Prostate gland (tissue), 2 donors: ENCODE measurements at places on chromosomes 4 and X. TPM values are rescaled to one million over a fixed set of nuclear protein-coding genes. Genes with fewer than 3 reads are reported as not detected.
A peak's percentile ranks its signal among the peaks of the same experiment; 100 is the strongest.

Gene IL13RA1
- 24.7 TPM for total RNA-seq

Gene GPR173
- 3.6 TPM for total RNA-seq

Gene SPATA4
- total RNA-seq, result 10.2 TPM

Gene RPA4
- 1.8 TPM for total RNA-seq

Gene BRS3
- 0.23 TPM for total RNA-seq

Gene FAM9B
- total RNA-seq, result 1.4 TPM

Gene MAGEA11
- not detected for total RNA-seq

Gene MTNR1A
- not detected for total RNA-seq

Gene PIR
- total RNA-seq, result 8.9 TPM

Gene FAM241A
- 3.7 TPM for total RNA-seq

Gene EMD
- total RNA-seq, result 61.4 TPM

Gene AFM
- not detected for total RNA-seq

GRCh38 chr4:124179506-124180186 lies 532.9 kb downstream of the ANKRD50 start:
- no peaks in the 10 kb centered on the region for H3K36me3 ChIP-seq
- no peaks in the 10 kb centered on the region for H3K4me1 ChIP-seq
- peak; percentile 40 for DNase-seq
- H3K27me3 ChIP-seq, result no peaks in the 10 kb centered on the region

GRCh38 chrX:140733766-140734342 lies 24.3 kb downstream of the LINC00632 start:
- H3K4me1 ChIP-seq, result no peaks in the 10 kb centered on the region
- H3K27ac ChIP-seq, result no peak overlapping the region
- peak; percentile 3 for DNase-seq
- no peaks in the 10 kb centered on the region for H3K27me3 ChIP-seq
- no peak overlapping the region for H3K4me3 ChIP-seq

GRCh38 chr4:137124278-137124932 lies 407.9 kb downstream of the PCDH18 start:
- DNase-seq, result no peak
- no peaks in the 10 kb centered on the region for H3K27me3 ChIP-seq
- H3K4me1 ChIP-seq, result no peaks in the 10 kb centered on the region
- H3K27ac ChIP-seq, result no peak overlapping the region
- no peak overlapping the region for H3K4me3 ChIP-seq

DNA sequence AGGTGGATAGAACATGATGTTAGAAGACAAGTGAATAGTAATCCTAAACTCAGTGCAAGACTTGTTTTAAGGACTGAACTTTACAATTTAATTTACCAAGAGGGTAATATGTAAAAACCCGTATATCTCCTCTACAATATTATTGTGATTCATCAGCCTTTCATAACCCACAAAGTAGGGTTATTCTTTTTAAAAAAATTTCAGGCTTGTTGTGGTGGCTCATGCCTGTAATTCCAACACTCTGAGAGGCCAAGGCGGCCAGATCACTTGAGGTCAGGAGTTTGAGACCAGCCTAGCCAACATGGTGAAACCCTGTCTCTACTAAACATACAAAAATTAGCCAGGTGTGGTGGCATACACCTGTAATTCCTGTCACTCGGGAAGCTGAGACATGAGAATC lies 7.2 kb downstream of the IBSP start:
- no peaks in the 10 kb centered on the region for H3K27me3 ChIP-seq
- DNase-seq, result no peak
- H3K4me1 ChIP-seq, result no peaks in the 10 kb centered on the region
- H3K36me3 ChIP-seq, result no peaks in the 10 kb centered on the region
- H3K27ac ChIP-seq, result no peak overlapping the region

DNA sequence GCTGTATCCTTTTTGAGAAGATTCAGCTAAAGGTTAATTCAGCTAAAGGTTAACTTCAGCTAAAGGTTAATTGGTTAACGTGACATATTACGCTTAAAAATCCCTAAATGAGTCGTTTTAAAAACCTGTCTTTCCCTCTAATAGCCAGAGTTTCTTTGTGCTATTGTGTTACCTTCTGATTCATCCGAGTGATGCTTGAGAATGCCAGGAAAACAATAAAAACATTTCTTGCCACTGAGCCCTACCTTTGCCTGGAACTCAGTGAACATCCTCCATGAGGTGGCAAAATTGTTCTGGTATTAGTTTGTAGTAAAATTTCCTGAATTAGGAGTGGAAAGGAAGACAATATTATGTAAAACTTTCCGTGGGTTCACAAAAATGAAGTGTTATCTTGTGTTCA lies 13.7 kb upstream of the TMPRSS11E start:
- H3K4me1 ChIP-seq, result no peaks in the 10 kb centered on the region
- no peaks in the 10 kb centered on the region for H3K36me3 ChIP-seq
- H3K27me3 ChIP-seq, result no peaks in the 10 kb centered on the region

GRCh38 chr4:115374621-115375020 lies 261.2 kb upstream of the NDST4 start:
- DNase-seq, result no peak
- no peak overlapping the region for H3K4me3 ChIP-seq
- no peaks in the 10 kb centered on the region for H3K27me3 ChIP-seq

DNA sequence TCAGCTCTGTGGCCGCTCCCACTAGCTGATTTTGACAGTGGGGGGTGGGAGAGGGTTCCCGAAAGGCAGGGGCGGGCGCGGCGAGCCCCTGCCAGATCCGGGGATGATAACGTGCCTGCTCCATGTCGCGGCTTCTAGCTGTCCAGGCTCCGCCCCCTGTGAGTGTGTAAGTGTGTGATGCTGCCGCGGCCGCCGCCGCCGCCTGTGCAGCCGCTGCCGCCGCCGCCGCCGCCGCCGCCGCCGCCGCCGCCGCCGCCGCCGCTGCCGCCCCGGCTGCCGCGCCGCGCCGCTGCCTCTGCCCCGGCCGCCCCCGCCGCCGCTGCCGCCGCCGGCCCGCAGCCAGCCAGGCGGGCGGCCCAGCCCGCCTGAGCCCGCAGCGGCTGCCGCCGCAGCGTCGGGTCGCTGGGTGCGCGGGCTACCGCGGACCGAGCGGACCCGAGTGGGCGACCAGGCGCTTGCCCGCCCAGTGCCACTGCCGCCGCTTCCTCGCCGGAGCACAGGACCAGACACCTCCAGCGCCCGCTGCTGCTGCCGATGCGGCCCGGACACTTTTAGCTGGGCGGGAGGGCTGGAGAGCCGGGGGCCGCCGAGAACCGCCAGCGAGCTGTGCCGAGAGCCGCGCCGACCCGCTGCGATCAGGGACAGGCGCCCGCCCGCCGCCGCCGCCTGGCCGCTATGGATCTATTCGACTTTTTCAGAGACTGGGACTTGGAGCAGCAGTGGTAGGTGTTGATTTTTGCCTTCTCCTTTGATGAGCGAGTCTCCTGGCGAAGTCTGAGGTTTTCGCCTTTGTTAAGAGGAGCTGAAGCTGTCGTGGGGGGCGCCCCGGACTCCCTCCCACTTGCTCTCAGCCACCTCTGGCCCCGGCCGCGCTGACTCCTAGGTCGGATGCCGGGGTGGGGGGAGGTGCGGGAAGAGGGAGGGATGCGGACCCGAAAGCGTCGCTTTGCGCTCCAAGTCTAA lies at the start of gene AFF2:
AFF2 (plus strand) TSS at position 195 of the 963 bp plus-strand sequence; CDS start at position 676, 481 bp downstream.
- H3K27me3 ChIP-seq, result no peaks in the 10 kb centered on the region
- DNase-seq, result no peak
- H3K4me1 ChIP-seq, result no peaks in the 10 kb centered on the region
- no peaks in the 10 kb centered on the region for H3K36me3 ChIP-seq
- H3K4me3 ChIP-seq, result peak within 1 kb of the TSS; percentile 21
- H3K27ac ChIP-seq, result no peak within 1 kb of the TSS

GRCh38 chr4:109164011-109164410 lies 138.4 kb downstream of the COL25A1 start:
- H3K4me3 ChIP-seq, result no peak overlapping the region
- H3K27me3 ChIP-seq, result no peaks in the 10 kb centered on the region
- H3K27ac ChIP-seq, result no peak overlapping the region
- H3K4me1 ChIP-seq, result no peaks in the 10 kb centered on the region
- no peak for DNase-seq
- H3K36me3 ChIP-seq, result no peaks in the 10 kb centered on the region

DNA sequence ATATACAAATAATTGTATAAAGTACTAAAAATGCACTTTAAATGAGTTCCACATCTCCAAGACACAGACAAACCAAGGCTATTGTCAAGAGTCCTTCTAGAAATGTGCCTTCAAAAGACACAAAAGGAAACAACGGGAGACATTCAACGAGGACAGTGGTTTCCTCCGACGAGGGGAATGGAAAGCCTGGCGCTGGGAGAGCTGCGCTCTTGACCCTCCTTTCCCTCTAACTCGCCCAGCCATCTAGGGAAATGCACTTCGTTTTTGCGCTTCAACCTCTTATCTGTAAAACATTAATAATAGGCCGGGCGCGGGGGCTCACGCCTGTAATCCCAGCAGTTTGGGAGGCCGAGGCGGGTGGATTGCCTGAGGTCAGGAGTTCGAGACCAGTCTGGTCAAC lies 37.0 kb downstream of the ZFP42 start:
- no peaks in the 10 kb centered on the region for H3K4me1 ChIP-seq
- H3K36me3 ChIP-seq, result no peaks in the 10 kb centered on the region
- no peaks in the 10 kb centered on the region for H3K27me3 ChIP-seq
- no peak overlapping the region for H3K4me3 ChIP-seq
- no peak for DNase-seq

DNA sequence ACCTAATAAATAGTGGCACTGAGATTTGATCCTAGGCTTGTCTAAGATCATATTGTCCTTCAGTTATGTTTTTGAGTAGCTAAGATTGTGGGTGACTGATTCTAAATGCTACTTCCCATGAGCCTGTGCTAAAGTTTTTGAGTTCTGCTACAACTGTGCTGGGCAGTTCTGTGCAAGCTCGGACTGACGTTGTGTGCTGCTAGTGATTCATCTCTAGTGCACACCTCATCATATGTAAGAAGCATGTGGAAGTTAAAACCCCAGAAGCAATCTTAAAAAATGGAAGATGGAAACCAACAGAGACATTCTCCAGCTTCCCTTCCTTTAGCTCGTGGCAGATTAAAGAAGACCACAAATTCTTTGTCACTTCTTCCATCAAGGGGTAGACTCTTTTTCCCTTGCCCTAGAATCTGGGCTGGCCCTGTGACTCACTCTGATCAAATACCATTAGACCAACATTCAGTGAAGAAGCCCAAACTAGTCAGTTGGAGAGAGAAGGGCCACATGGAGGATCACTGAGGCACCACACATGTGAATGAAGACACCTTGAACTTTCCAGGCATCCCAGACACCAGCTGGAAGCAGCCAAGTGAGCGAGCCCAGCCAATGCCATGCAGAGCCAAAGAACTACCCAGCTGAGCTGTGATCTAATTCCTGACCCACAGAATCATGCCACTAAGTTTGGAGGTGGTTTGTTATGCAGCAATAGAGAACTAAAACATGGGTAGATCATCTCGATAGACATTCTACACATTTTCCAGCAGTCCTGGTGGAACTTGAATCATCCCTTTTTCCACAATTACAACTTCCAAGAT lies 16.8 kb downstream of the ARHGAP6 start:
- no peak overlapping the region for H3K4me3 ChIP-seq
- no peak overlapping the region for H3K27ac ChIP-seq
- no peaks in the 10 kb centered on the region for H3K27me3 ChIP-seq
- H3K36me3 ChIP-seq, result no peaks in the 10 kb centered on the region
- H3K4me1 ChIP-seq, result no peaks in the 10 kb centered on the region

- DNase-seq, result no peak
- H3K4me3 ChIP-seq, result no peak overlapping the region
- no peaks in the 10 kb centered on the region for H3K36me3 ChIP-seq
- no peaks in the 10 kb centered on the region for H3K27me3 ChIP-seq
- no peaks in the 10 kb centered on the region for H3K4me1 ChIP-seq
- no peak overlapping the region for H3K27ac ChIP-seq
These were observed 92.6 kb downstream of the PTPN13 start for GRCh38 chr4:86686741-86687140.

DNA sequence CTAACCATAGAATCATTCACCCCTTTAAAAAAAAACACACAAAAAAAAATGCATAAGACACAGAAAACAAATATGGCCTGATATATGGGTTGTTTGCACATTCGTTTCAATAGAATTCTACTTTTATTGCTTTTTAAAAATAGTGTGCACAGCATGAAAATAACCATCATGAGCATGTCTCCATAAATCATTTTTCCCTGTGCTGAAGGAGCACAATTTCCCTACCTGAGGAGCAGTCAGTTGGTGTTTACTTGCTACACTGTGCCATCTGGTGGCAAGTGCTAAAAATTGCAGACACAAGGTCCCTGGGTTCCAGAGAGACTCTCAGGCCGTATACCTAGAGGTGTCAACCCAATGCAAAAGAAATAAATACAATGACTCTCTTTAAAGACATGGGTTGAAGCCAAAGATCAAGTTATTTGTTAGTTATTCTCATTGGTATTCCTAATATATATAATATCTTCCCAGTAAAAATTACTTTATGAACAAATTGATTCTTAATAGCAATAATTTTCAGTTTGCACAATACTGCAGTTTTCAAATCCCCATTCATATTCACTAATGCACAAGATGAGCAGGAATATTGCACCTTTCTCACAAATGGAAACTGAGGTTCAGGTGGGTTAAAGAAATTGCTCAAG lies 551.4 kb downstream of the IQCM start:
- H3K4me1 ChIP-seq, result no peaks in the 10 kb centered on the region
- no peaks in the 10 kb centered on the region for H3K36me3 ChIP-seq
- H3K27ac ChIP-seq, result no peak overlapping the region
- H3K27me3 ChIP-seq, result no peaks in the 10 kb centered on the region

DNA sequence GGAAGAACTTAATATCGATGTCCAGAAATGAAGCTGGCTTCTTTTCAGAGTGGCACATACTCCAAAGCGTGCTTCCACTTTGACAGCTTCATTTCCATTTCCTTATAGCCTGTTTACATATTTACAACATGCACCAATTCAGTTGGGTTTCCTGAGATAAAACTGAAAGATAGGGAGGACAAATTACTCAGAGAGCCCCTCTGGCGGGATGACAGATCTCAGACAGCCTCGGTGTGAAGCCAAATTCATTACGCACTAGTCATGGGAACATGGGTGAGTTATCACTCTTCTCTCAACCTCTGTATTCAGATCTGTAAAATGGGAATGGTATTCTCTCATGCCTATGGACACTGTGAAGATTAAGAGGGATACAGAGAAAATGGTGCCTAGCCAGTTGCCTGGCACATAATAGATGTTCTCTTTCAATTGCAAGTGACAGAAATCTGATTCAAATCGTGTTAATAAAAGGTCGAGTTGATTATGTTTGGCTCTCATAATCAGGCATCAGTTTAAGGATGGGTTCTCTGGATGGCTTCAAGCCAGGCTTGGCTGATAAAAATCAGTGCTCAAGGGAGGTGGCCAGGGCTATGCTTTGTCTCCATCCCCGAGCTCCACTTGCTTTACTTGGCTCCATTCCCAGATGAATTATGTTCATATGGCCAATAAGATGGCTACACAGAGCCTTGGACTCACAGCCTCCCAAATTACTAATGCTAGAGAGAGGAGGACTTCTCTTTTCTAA lies 132.2 kb upstream of the C1QTNF7 start:
- H3K36me3 ChIP-seq, result no peaks in the 10 kb centered on the region
- no peaks in the 10 kb centered on the region for H3K27me3 ChIP-seq
- no peak overlapping the region for H3K4me3 ChIP-seq
